ENCODE measurements at places on chromosomes 1 and 21.

DNA sequence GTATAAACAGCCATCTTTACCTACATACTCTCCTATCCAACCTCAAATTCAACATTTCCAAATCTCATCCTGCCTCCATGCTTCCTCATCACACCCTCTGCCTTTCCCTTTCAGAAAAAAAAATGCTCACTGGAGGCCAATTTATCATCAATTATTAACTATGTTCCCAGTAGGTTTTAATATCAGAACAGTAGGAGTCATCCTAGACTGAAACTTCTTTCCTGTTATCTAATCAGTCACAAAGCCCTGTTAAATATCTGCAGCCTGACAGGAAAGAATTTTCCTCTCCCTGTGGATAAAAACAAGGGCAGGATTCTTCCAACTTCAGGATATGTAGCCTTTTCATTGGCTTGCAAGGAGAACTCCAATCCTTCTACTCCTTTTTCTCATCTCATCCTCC is 28.4 kb downstream of the EGLN1 start:
- no peak for DNase-seq

DNA sequence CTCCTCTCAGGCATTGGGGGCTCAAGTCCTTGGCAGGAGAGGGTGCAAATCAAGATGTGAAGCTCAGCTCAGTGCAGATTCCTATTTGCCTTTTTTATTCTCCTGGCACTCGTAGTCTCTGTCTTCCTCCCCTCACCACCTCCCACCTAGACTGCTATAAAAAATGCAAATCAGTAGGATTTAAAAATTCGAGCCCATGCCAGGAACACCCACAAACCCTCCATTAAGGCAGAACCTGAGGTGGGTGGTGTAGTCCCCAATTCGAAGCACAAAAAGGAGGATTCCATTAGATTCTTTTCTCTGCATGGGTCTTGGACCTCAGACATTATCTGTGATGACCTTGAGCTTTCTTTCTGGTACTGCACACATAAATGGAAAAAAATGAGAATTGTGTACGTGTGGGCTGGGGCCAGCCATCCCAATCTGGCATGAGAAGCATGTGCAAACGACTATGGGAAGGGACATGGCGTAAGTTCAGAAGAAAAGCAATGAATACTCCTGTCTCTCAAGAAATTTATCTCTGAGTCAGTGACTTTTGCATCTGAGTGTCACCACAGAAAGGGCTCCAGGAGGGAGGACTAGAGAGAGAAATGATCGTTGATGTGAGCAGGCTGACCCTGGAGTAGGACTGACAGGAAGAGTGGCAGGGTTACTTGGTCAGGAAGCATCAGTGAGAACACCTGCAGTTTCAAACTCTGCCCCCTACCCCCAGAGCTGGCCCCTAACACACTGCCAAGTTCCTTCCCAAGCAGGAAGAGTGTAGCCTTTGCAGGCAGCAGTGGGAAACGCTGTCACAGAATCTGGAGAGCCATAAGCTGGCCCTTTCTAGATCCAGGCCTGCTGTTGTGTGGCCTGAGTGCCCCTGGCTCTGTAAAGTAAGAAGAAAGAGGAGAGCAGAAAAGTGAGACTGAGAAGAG is 1.7 kb downstream of the INKA2 start:
- DNase-seq = no peak

GRCh38 chr21:28639737-28640136 is 352.9 kb downstream of the LTN1 start:
- DNase-seq = no peak

DNA sequence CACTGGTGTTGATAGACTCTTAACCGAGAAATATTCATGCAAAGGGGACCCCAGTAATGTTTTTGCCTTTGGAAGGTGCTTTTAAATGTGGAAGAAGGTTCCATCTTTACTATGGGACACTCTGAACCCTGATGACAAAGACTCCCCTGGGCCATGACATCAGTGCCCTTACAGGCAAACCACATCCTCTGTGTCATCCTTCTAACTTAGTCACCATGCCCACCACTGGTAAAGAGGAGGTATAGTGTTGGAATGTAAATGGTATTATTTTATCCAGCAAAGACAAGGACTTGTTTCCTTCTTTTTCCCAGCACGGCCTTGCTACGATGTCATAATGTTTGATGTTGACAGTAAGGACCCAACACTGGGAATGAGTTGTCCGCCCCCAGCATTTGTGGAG is 12.6 kb downstream of the METTL13 start:
- no peak for DNase-seq
